ENCODE measurements at places on chromosomes 12 and 14.

GRCh38 chr12:120363274-120363855 is 5.6 kb downstream of the MSI1 start:
- DNase-seq: no peak

DNA sequence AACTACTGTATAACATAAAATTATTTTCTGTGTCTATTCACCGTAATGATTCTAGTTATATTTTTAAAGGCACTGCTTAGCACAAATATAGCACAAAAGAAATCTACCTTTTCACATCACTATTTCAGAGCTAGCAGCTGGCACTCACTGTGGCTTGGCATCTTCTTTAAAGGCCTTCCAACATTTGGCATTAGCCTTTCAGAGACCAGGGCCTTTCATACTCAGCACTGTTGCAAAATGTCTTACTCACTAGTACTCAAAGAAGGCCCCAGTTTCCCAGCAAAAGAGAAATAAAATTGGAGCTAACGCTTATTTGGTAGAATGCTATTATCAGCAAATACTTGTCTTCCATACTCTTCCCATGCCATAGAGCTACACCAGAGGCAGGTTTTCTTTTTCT is 238.4 kb downstream of the MED13L start:
- no peak for DNase-seq

DNA sequence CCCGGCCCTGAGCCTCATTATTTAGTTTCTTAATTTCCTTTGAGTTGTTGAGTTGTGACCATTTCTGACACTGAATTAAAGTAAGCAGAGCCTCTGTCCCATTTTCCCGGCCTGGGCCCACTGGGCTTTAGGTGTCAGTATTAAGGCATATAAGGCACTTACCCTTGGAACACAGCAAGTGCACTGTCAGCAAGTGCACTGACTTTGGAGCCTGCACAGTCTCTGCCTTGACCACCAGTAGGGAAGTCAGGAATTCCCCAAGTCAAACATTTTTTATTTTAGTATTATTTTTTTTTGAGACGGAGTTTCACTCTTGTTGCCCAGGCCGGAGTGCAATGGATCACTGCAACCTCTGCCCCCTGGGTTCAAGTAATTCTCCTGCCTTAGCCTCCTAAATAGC is 56.6 kb downstream of the MAX start:
- no peak for DNase-seq

DNA sequence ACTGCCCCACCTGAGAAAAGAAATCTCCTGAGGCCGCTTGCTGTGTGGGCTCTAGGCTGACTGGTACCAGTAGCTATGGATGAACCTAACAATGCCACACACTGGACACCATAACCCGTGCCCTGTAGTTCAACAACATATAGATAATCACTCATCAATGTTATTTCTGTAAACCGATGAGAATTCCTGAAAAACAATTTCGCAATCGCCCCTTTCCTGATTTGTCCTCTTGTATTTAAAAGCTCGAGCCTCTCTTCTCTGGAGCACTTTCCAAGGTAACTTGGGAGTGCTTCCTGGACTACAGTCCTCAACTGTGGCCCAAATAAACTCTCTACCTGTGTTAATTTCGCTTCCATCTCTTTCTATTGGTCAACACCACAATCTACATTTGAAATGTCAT is 26.1 kb upstream of the PPP2R5C start:
- no peak for DNase-seq

GRCh38 chr14:20400589-20400964 is 12.7 kb downstream of the TEP1 start:
- DNase-seq: no peak

- DNase-seq: no peak
Observed at GRCh38 chr14:73476451-73476931, 14.2 kb upstream of the RIOX1 start.

GRCh38 chr12:24062642-24063245 is 113.3 kb upstream of the SOX5 start:
- no peak for DNase-seq

DNA sequence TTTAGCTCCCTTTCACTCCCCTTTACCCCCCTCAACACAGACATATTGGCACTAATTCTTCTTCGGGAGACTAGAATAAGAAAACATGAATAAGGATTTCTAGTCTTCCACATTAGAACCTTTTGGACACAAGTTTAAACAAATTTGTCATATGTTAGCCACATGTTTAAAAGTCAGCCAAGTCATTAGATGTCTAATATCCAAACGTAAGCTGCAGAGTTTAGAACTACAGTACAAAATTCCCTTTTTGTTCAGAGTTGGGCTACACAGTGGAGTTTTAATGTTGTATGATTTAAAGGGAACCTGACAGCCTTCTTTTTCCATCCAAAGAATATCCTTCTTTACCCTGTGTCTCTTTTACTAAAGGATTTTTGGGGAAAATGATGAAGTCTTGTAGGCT is 79.8 kb downstream of the PDE6H start:
- DNase-seq: no peak

GRCh38 chr12:6205761-6206160 is 5.6 kb downstream of the CD9 start:
- no peak for DNase-seq

- no peak for DNase-seq
Observed at GRCh38 chr12:117850048-117850447, 118.7 kb downstream of the KSR2 start.

GRCh38 chr12:31582155-31582554 is 8.8 kb downstream of the DENND5B start:
- DNase-seq: no peak

DNA sequence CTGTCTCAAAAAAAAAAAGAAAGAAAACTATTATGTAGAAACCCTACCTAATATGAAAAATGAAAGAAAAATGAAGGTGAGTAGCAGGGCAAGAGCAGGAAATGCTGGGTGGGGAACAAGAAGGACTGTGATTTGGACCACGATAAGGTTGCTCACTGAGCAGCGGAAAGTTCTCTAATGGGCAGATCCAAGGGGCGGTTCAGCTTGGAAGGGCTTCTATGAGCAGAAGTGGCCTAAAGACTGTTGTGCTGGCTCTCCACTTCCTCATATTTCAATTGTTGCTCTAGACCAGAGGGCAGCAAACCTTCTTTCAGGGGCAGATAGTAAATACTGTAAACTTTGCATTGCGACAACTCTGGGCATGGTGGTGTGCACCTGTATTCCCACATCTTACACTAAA is 16.3 kb upstream of the NFYB start:
- DNase-seq: no peak

GRCh38 chr12:19431407-19432308 is 7.6 kb upstream of the AEBP2 start:
- no peak for DNase-seq

DNA sequence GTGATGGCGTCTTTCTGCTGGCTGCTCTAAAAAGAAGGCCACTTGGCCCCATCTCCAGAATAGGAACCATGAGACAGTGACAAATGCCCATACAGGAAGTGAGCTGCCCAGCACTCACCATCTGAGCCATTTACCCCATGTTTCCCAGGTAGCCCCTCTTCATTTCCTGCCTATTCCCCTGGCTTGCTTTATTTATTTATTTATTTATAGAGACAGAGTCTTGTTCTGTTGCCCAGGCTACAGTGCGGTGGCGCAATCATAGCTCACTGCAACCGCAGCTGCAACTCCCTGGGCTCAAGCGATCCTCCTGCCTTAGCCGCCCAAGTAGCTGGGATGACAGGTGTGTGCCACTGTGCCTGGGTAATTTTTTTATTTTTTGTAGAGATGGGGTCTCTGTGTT is 71.2 kb downstream of the RIN3 start:
- no peak for DNase-seq

DNA sequence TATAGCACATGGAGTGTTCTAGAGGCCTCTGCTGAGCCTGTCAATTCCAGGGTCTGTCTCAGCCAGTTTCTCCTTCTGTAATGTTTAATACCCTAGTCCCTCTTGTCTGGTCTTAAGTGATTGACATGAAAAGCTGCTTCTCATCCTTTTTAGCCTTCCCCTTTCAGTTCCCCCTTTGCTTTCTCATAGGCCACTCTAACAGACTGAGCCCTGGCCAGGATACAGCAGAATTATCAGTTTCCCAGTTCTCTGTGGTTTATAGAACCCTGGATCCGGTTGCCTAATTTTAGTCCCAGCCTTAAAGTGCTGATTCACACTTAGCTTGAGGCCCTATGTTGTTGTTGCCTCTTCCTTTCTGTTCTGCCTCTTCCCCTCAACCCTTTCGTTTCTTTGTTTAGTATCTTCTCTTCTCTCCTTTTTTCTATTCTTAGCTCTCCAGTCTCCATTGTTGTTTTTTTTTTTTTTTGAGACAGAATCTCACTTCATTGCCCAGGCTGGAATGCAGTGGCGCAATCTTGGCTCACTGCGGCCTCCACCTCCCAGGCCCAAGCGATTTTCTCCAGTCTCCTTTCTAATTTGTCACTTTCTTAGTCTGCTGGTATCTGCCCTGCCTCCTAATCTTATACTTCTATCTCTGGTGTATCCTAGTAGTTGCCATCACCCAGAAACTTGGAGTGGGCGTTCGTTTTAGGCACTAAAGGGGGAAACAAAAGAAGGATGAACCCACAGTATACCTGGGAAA is 2.9 kb upstream of the BIN2 start:
- no peak for DNase-seq

DNA sequence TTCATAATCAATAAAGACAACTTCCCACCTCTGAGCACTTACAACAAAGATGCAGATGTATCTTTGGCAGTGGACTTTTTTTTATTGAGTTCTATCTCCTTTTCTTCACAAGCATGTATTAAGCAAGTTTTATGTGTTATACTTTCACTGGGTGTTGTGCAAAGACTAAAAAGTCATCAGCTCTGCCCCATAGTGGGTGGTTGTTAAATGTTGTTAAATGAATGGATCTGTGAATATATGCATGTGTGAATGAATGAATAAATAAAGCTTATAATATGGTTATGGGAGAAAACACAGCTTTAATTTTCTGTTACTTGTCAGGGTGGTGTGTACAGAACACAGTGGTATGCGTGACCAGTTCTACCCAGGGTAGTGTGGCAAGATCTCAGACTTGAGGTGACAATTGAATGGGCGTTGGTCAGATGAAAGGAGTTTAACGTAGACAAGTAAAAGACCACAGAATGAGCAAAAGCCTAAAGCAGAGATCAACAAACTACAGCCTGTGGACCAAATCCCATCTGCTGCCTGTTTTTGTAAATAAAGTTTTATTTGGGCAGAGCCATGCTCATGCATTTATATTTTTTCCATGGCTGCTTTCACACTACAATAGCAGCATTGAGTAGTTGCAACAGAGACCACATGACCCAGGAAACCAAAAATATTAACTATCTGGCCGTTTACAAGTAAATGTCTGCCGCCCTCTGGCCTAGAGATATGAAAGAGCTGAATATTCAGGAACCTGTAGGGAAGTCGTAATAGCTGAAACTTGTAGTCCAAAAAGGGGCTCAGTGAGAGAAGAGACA is 207.4 kb upstream of the EEA1 start:
- DNase-seq: no peak

- DNase-seq: no peak
Observed at GRCh38 chr12:100827901-100828520, 33.4 kb downstream of the ANO4 start.

Measured in tibial artery (tissue), 4 donors.